SHP77 treated with DMSO at 0.1 percent for 48 hours (cell line): ENCODE measurements at places on chromosomes 5 and 9.

DNA sequence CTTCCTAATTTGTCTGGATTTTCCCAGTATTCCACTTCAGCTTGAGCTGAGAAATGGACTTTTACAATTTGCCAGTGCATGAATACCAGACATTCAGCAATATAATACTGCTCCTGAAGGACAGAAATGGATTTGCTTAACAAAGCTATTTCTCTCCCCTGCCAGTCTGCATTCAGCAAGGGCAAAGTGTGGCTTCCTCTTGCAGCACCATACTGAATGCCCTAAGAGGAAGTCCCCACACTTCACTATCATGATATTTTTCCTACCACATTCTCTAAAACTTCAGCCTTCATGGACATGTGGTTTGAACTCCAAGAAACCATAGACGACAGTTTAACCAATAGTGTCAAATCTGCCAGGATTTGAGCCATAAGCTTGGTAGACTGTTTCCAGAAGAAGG is 19.8 kb upstream of the TLE4 start:
- no peak for DNase-seq

DNA sequence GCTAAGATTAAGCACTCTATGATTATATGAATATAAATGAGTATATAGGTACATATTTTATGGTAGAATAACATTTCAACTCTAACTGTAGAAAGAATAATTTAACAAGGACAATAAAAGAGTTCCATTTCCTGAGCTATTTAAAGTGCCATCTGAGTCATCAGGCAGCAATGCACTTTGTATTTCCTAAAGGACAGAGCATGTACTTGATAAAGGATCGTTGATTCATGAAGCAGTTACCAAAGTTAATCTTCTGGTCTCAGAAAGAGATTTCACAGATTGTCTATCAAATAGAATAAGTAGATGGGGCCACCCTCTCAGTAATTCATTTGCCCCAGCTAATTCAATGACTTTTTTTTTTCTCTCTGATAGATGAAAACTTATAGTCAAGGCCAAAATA is 747.8 kb downstream of the CDH18 start:
- no peak for DNase-seq

GRCh38 chr5:169873642-169874041 is 106.7 kb downstream of the INSYN2B start:
- no peak for DNase-seq

DNA sequence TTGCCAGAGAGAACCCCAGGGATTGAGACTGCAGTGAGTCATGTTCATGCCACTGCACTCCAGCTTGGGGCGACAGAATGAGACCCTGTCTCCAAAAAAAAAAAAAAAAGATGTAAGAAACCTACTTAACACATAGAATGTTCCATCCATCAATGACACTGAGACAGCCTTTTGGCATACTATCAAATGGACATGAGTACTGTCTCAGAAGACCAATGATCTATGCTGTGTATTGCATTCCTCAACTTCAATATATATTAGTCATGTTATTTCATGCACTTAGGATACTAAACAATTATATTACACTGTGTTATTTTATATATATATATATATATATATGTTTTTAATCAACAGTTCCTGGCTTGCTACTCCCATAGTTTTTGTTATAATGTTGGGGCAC is 57.1 kb upstream of the ANKH start:
- no peak for DNase-seq

- DNase-seq, result no peak
Observed at GRCh38 chr5:156444753-156445291, 117.9 kb downstream of the SGCD start.

DNA sequence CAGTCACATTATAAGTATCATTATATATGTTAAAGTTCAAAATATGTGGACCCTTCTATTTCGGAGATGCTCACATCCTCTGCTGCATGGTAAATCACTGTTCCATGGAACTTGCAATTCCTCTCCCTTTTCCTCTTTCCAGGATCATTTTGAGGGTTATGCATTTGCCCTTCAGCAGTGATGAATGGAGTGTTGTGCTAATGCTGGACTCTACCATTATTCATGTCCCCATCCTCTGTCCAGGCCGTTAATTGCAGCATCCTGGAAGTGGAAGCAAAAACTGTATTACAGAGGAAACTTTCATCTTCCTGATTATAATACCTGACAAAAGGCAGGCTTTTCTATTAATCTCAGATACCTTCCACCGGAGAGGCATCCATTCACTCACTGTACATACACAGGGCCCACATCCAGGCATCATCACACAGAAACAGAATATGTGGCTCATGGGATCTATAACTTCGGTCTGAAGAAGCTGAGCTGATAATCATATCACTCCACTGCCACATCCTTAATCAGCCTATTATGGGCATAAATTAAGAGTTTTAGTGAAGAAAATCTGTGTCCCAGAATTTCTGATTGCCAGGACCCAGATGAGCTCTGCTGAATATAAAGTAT is 65.0 kb upstream of the ACO1 start:
- no peak for DNase-seq

GRCh38 chr9:20663133-20663532 is 20.9 kb upstream of the FOCAD start:
- no peak for DNase-seq

GRCh38 chr9:137034709-137035506 is 3.0 kb upstream of the FUT7 start:
- DNase-seq, result peak; percentile 65
